ENCODE measurements at places on chromosomes 16 and 17.

DNA sequence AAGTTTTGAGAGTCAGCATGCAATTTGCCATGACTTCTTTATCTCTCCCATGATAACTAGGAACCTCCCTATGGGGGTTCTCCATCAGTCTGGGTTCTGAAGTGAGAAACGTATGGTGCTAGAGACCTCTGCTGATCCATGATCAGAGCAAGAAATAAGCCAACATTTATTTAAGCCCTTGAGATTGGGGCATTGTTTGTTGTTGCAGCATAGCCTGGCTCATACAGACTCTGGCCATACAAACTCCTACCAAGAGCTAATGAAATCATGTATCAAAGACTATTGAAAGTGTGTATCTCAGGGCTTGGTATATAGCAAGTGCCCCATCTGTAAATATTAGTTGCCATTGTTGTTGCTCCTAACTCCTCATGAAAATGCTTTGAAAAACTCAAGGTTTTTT is 233.9 kb downstream of the MAF start:
- DNase-seq = no peak

DNA sequence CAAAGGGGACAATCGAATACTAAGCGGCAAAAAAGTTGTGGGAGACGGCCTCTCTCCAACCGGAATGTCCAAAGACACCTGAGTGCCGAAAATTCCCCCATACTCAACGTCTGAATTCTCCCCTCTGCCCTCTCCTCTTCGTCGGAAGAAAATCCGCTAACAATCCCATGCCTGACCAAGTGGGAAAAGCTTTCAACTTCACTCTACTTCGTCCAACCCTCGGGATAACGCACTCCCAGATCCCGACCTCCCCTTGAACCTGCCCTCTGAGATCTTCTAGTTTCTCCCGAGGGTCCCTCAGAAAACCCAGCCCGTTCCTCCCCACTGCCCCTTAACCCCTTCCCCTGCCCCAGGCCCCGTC is 961 bp downstream of the AMFR start:
- no peak for DNase-seq

- no peak for DNase-seq
These were observed 13.5 kb downstream of the CRYM start for GRCh38 chr16:21264571-21265036.

GRCh38 chr16:11298143-11298900 is 17.2 kb upstream of the PRM1 start:
- no peak for DNase-seq

GRCh38 chr17:73932216-73932749 is 271.2 kb upstream of the RPL38 start:
- DNase-seq = no peak

DNA sequence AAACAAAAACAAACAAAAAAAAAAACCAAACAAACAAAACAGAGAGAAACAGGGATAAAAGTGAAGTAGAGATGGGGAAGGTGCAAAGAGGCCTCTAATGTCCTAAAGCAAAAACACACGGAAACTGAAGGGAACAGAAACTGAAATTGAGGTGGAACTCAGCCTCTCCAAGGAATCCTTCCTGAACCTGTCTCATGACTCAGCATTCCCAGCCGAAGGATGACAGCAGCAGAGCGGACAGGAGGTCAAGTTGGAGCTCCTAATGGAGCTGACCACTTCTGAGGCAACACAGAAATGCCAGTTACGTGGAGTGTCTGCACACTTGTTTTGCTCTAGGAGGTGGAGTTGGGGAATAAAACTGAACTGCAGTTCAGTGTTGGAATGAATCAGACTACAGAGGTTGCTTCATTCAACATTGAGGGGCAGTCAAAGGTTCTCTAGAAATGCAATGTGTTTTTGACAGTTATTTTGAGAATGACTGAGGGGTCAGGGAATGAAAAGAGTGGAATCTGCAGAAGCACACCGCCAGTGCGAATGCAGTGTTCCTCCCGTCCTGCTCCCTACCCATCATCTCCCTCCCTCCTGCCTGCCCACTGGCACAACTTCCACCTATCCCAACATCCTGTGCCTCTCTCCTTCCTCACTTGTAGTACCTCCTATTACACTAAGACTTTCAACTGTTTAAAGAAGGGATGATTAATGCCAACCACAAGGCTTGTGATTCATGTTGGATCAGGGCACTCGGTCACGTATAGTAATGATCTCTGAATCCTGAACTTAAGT is 6.3 kb downstream of the UBE2O start:
- no peak for DNase-seq

DNA sequence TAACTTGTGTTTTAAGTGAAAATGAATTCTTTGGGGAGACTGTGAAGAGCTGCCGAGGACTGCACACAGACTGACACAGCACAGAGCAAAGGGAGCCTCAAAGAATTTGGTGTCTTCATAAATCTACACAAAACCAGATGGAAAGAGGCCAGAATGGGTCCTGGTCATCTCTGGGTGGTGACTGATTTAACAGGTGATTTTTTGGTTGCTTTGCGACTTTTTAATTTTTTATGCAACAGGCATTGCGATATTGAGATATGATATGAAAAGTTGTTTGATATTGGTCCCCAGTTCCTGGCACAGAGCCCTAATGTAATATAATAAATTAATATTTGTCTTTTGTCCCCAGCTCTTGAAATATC is 12.6 kb upstream of the EIF1 start:
- no peak for DNase-seq

GRCh38 chr16:59148056-59148768 is 414.1 kb upstream of the GOT2 start:
- DNase-seq = no peak

DNA sequence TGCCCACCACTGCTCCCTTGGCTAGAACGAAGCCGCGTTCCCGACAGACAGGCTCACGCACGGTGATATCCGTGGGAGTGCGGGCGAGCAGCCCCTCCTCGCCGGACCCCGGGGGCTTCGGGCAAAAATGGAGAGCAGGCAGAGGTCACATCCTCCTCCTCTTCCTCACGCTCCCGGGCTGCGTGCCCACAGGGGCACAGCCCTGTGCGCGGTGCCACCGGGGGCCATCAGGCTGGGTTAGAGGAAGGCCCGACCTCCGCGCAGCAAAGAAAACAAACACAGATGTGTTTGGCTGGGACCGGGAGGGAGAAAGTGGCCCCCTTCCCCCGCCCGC is 519 bp upstream of the NTN1 start:
- no peak for DNase-seq

DNA sequence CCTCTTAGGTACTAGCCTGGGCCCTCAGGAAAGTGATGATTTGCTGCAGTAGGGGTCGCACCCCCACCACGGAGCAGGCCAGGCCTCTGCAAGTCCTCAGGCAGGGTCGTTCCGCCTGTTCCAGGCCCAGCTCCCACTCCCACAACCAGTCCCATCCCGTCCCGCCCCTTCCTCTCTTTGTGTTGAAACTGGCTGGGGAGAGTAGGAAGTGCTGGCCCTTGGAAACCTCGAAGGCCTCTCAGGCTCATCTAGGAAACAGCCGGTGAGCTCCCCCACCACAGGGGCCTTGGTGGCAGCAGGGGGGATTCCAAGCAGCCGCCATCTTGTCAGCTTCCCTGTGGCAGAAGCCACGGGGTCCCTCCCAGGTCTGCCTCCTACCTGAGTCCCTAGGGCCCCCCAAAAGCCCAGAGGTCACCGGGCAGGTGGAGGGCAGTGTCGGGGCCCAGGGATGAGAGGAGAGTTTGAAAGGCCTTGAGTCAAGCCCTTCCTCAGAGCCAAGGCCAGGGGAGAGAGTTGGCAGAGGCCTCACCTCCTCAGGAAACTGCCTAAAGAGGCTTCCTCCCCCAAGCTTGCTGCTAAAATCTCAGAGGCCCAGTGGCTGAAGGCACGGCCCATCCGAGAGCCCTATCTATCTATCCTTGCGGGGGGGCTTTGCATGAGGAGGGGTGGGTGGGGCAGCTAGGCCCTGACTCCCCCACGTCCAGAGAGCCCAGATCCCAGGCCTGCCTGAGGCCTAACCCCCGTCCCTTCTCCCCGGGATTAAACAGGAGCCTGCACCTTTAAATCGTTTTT is 22.2 kb downstream of the MMP15 start:
- no peak for DNase-seq

DNA sequence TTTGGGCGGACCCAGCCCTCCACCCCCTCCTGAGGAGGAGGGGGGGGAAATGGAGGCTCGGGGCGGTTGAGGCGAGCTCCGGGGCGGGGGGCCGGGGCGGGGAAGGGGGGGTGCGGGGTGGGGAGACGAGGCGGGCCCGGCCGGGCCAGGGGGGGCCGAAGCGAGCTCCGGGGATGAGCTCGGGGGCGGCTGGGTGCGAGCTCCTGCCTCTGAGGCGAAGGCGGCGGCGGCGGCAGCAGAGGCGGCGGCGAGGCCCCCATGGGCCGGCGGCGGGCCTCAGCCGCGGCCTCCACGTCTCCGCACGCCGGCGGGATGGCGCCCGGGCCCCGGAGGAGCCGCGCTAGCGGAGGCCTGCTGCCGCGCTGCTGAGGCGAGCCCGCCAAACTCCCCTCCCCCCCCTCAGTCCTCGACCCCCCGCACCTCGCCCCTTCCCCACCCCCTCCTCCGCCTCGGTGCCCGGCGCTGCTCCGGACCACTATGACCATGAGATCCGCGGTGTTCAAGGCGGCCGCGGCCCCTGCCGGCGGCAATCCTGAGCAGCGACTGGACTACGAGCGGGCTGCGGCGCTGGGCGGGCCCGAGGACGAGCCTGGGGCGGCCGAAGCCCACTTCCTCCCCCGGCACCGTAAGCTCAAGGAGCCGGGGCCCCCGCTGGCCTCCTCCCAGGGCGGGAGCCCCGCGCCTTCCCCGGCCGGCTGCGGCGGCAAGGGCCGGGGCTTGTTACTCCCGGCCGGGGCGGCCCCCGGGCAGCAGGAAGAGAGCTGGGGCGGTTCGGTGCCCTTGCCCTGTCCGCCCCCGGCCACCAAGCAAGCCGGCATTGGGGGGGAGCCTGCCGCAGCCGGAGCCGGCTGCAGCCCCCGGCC is 596 bp downstream of the MSL1 start:
- no peak for DNase-seq

GRCh38 chr17:6753006-6753445 is 2.8 kb upstream of the XAF1 start:
- no peak for DNase-seq

DNA sequence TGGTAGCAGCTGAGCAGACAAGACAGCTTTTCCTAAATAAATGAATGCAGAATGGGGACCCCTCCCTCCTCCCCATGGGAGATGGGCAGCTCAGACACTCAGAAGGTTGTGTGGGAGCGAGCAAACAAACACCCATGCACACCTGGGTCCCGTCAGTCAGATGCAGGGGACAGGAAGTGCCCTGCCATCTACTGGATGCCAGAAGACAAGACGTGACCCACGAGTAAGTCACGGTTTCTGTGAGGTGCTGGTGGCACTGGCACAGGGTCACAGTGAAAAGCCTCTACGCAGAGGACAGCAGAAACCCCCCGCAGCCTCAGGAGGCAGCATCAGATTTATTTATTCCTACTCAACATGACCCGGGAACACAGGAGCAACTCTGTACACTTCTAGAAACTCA is 8.4 kb downstream of the HBQ1 start:
- DNase-seq = no peak

Measured in NCI-H1930 (cell line).